ENCODE measurements at places on chromosomes 3 and 15. TPM values are rescaled to one million over a fixed set of nuclear protein-coding genes. Genes with fewer than 3 reads are reported as not detected.

The BTLA gene
- 0.83 TPM for polyA plus RNA-seq

The SI gene
- not detected for polyA plus RNA-seq

The GRK7 gene
- polyA plus RNA-seq = 0.18 TPM

- no peak for DNase-seq
These were observed 32.4 kb upstream of the MRPL3 start for GRCh38 chr3:131535131-131535530.

DNA sequence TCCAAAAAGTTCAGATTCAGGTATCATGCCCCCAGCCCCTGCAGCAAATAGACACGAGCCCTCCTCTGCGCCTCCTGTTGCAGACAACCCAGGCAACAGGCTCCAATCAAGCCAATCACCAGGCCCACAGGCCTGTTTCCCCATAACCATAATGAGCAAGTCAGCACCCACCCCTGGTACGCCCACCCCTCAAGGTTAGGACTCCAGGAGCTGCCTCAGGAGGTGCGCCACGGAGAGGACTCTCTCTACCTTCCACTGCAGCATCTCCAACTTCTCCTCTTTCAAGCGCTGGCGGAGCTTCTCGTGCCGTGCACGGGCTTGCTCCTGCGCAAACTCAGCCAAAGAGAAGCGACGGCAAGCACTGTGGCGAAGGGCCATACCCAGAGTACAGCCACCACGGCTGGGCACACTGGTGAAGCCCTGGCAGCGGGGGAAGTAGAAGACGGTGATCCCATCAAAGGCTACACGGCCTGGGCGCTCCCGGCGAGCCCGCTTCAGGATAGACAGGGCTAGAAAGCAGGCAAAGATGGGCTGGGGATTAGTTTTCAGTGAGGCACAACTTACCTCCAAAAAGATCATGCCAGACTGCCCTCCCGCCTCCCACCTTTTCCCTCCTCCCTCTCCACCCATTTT, 8.5 kb downstream of the CSRNP1 start:
- no peak for DNase-seq

All from left kidney (tissue), 8 donors.